ENCODE measurements at places on chromosomes 11 and 22.

DNA sequence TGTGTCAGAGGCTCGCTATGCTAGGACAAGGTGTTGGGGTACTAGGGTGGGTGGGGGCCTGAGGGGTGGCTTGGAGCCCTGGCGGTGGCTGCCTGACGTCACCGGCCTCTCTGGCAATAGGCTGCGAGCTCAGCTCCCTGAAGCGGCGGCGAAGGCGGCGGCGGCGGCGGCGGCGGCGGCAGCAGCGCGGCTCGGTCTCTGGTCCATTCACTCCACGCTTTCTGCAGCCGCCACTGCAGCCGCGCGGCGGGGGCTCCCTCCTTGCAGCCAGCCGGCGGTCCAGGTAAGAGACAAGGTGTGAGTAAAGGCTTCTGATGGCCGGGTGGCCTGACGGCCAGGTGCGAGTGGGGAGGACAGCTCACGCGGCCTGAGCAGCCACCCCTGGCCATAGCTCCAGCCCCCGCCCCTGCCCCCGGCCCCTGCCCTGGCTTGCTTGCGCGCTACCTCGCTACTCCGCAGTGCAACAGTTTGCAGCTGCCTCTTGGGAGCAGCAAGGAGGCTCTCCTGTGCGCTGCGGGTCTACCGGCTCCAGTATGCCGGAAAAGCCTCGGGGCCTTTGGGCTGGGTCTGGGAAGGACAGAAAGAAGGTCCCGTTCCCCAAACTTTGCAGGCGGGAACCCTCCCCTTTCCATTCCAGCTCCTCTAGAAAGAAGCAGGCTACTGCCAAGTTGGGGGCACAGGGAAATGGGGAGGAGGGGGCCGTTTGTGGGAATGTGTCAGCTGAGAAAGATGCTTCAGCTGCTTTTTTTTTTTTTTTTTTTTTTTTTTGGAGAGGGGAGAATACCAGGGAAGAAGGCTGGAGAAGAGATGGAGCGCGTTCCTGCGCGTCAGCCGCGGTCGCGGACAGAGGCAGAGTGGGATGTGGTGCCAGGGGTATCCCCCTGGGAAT, at the start of gene C11orf87:
TSS of gene C11orf87 (plus strand) at position 210 of the 889 bp plus-strand sequence. CDS start 1,444 bp downstream, outside the sequence.
- no peak for DNase-seq

DNA sequence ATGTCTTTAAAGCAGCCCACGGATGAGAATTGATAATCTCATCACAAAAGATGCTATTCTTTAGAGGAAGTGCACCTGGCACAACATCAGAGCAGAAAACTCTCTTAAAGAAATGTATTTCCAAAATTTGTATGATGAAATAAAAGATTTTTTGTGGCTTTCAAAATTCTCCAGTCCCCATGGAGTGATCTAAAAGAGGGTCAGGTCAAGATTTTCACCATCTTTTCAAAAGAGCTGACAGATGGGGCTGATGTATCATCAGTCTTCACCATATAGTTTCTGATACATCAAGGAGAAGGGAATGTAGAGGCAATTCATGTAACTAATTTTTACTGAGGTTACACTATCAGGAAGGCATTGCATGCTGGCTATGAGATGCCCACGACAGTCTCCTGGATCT, 11.7 kb downstream of the ME3 start:
- no peak for DNase-seq

GRCh38 chr11:35943309-35943708, 553 bp upstream of the LDLRAD3 start:
- no peak for DNase-seq

- DNase-seq = no peak
Observed at GRCh38 chr11:78717041-78717440, 142.4 kb upstream of the NARS2 start.

DNA sequence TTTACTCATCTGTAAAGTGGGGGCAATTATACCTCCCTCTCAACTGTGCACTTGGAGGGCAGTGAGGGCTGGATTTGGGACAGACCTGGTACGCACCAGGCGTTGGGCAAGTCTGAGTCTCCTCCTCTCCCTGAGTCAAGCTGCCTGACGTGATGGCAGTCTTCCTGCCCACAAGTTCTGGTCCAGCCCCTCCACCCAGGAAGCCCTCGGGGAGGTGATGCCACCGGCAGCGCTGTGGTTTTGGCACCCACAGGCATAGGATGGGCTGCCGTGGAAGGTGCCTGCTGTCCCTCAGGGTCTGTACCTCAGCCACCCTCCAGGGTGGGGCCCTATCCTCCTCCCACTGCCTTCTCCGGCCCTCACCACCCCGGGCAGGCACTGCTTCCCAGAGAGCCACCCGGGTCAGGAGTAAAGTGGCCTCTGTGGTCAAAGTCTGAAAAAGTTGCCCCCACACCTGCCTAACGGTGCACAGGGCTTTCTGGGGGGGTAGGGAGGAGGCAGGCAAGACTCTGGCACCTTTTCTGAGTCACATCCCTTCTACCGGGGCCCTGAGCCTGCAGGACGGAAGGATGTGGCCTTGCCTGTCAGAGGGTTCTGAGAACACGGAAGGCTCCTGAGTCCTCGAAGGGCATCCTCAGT, 6.5 kb upstream of the APOBEC3H start:
- no peak for DNase-seq

- DNase-seq = no peak
Observed at GRCh38 chr11:132254906-132255305, 884.5 kb downstream of the NTM start.

- no peak for DNase-seq
Observed at GRCh38 chr22:35218079-35218478, 39.2 kb upstream of the HMGXB4 start.

- DNase-seq = peak; percentile 74
Observed at GRCh38 chr22:30287648-30288418, 1.5 kb downstream of the CASTOR1 start.

DNA sequence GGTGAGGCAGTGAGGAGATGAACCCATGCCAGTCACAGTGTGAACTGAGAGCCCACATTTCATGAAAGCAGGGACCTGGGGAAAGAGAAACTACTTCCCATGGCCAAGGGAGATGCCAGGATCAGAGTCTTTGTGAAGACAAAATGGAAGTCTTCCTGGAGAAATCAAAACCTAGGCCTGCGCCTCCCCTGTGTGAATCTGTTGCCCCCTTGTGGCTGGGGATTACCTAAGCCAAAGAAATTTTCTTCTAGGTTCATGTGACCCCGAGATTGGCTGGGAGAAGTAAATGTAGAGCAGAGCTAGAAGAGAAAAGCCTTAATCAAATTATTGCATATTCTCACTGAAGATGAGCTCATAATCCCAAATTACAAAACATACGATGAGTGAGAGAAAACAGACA, 1075.3 kb downstream of the TBC1D22A start:
- DNase-seq = no peak

- no peak for DNase-seq
Observed at GRCh38 chr11:102112509-102112821, 2.2 kb downstream of the YAP1 start.

DNA sequence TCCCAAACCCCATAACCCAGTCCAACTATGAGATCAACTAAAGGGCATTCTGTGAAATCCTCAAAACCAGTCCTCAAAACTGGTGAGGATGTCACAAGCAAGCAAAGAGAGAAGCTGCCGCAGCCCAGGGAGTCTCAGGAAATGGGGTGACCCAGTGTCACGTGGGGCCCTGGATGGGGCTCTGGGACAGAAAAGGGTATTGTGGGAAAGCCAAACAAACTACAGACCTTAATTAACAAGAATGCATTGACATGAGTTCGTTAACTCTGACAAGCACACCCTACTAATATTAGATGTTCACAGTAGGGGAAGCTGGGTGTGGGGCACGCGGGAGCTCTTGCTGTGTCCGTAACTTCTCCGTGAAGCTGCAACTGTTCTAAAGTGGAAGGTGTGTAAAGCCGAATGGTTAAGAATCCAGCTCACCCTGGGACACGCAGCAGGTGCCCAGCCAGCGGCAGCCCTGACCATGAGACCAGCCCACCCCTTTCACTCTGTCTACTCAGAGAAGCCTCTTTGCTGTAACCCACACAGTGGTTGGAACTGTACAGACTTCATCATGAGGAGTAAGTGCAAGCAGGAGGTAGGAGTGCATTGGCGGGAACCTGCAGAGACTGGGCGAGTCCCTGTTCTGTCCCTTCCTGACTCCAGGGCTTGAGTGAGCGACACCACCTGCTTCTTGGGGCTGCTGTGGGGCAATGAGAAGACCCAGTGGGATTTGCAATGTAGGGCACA, 17.9 kb downstream of the LINC01488 start:
- DNase-seq = no peak

GRCh38 chr11:98564233-98564632, 456.5 kb upstream of the CNTN5 start:
- no peak for DNase-seq

- DNase-seq = no peak
Observed at GRCh38 chr11:85299258-85299942, 327.7 kb downstream of the DLG2 start.

DNA sequence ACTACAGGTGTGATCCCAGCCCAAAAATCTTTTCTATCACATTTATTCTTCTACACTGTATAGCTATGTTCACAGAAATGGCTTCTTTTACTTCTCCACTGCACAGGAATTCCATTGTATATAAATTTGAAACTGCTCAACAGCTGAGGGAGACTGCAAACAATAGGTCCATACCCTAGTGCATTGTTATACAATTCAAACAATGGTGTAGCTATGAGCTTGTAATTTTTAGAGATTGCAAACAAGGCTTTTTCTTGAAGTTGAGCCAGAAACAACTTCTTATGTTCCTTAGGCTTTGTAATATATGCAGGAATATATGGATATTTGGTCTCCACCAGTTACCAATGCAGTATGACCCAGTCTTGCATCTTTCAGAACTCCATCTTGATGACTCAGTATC, 19.5 kb upstream of the SIK3 start:
- DNase-seq = no peak
